A172 (cell line): ENCODE measurements at places on chromosomes 7 and 10.

GRCh38 chr10:92538231-92538958, 35.5 kb downstream of the IDE start:
- DNase-seq = no peak

- DNase-seq = no peak
These were observed 98.3 kb downstream of the FOXL3 start for GRCh38 chr7:388023-388960.

DNA sequence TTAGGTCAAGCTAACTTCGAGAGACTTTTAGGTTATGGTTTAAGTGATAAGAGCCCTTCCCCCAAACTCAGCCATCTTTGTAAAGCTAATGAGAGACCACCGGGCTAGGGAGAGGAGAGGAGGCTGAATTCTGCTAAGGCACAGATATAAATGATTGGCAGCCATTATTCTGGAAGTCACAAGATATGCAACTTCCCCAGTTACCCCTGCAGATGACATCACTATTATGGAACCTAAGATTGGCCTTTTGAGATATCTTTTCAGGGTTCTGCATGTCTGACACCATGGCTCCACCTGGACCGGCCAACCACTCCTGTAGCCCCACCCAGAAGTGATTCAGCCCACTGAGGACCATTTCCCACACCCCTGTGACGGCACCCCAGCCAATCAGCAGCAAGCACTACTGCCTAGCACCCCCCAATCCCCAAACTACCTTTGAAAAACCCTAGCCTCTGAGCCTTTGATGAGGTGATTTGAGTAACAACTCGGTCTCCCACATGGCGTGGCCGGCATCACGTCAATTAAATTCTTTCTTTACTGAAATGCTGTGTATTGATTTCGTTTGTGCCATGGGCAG, 14.4 kb downstream of the VIPR2 start:
- DNase-seq = no peak

- DNase-seq = no peak
These were observed 271.0 kb downstream of the SKAP2 start for GRCh38 chr7:26593393-26593792.

DNA sequence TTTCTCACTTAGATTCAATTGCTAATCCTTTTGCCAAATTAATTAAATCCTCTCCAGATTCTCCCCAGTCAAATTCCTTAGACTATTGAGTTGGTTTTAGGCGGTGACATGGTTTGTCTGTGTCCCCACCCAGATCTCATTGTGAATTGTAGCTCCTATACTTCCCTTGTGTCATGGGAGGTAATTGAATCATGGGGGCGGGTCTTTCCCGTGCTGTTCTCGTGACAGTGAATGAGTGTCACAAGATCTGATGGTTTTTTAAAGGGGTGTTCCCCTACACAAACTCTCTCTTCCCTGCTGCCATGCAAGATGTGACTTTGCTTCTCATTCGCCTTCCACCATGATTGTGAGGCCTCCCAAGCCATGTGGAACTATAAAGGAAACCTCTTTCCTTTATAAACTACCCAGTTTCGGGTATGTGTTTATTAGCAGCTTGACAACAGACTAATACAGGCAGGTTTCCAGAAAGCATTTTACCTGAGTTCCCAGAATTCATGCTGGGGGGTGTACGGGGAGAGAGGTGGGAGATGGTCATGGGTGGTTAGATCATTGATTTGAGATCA, 44.7 kb upstream of the GARS1 start:
- DNase-seq = peak; percentile 56

DNA sequence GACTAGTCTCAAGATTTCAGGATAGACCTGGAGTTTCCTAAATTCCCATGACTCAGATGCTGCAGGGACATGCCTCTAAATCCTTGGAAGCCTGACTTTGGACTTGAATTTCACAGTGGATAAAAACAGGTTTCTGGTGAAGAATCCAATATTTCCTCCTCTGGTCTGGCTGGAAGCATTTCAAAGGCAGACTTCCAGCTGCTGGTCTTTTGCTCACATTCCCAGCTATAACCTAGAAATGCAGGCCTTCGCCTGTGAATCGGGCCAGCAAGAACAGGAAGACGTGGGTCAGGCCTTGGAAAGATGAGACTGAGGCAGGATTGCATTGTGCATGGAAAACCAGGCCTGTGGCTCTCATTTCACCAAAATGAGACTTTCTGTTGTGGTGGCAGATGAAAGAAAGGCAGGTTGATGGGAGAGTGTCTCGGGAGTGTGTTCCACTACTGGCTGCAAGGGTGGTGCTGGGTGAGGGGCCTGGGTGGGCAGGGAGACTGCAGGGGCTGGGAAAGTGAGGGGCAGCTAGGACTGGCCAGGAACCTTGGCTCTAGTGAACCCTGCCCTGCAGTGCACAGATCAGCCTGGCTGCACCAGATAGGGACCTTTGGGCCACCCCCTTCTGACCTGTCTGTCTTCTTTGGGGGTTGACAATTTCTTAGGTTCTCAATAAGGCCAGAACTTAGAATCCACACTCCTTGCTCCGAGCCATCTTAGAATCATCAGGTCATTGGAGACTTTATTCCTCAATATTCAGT, 488.8 kb upstream of the MKI67 start:
- DNase-seq = no peak

- DNase-seq = peak; percentile 88
These were observed 70.9 kb upstream of the CTBP2 start for GRCh38 chr10:125231116-125231812.

DNA sequence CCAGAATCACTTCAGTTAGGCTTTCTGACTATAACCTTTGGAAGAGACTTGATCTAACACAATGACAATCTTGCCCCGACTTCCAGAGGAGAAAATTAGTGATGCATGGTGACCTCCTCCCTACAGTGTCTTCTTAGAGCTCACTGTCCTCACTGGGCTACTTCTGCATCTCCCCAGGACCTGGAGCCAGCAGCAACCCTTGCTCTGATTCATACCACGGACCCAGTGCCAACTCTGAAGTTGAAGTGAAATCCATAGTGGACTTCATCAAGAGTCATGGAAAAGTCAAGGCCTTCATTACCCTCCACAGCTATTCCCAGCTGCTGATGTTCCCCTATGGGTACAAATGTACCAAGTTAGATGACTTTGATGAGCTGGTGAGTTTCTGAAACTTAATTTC, 12.6 kb downstream of the CPA2 start:
- DNase-seq = no peak

DNA sequence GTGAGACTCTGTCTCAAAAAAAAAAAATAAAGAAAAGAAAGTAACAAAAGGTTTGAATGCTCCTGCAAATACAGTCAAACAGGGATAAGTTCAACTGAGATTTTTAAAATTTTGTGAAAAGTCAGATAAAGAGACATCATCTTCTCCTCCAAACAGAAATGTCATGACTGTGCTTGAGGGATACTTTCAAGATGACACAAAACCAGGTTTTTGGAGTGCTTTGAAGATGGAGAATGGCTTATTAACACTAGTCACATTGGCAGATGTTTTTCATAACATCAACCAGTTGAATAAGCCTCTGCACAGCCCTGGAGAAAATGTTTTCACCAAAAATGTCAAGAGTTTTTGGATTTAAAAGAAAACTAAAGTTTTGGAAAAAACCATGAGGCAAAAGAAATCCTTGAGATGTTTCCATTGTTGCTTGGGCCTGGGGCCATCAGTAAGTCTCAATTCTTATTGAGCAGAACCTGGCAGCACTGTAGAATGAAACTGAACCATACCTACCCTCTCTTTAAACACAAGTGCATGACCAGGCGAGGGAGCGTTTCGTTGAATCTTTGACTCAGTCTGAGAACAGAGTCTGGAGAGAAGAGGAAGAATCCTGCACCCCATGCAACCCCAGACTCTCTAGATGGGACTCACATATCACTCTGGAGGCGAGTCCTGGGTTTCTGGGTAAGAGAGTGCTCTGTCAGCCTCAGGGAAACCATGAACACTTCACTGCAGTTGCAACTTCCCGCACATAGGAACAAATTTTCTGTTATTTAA, 37.4 kb upstream of the PRKCQ start:
- no peak for DNase-seq

DNA sequence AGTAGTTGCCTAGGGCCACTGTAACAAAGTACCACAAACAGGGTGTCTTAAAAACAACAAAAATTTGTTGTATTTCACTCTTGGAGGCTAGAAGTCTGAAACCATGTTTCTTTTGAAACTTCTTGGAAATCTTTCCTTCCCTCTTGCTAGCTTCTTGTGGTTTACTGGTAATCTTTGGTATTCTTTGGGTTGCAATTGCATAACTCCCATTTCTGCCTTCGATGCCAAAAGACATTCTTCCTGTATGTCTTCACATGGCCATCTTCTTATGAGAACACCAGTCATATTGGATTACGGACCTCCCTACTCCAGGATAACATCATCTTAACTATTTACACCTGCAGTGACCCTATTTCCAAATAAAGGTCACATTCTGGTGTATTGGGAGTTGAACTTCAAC, 357.4 kb downstream of the PPP1R3A start:
- DNase-seq = no peak

GRCh38 chr10:32957341-32958084, 517 bp downstream of the ITGB1 start:
- no peak for DNase-seq

DNA sequence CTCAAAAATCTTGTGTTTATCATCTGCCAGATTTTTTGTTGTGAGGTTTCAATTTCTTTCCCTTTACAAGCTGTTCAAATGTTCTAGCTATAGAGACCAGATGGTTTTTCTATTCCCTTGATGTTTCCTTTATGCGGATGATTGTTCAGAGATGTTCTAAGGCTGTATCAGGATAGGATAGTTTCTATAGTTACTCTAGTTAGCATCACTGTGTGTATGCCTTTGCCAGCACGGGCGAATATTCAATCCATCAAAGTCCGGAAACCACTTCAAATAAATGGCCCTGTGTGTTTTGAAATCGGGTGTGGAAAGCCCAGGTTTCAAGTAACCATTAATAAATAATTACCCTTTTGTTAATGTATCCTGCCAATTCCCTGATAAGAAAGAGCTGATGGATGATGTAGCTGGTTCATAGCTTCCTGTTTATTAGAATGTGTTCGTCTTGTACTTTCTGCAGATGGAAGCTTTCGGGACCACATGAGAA, 149.8 kb upstream of the PRKCQ start:
- DNase-seq = no peak

GRCh38 chr10:132805599-132805998, 19.7 kb upstream of the NKX6-2 start:
- DNase-seq = no peak

DNA sequence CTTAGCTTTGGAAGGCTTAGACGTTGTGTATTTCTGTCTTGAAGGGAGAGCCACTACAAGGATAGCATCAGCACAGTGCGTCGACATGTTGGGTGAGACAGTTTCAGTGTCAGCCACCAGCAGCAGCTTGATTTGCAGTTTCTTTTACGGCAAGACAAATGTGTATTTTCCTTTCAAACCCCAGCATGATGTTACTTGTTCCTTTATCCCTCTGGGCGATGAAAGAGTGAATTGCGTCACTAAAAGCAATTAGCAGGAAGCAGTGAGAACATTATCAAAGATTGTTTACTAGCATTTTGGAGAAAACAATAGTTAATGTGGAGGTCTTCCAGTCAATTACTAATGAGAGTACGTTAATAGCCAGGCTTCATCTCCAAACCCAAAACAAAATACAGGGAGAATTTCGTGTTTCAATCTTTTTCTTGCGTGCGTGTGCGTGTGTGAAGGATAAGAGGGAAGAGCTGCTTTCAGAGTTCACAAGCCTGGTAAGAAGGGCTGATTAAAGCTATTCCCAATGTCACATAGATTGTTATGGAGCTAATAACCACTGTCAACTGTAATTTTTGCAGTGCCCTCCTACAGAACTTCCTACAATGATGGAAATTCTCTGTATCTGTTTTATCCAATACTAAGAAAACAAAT, 157.1 kb upstream of the AOAH start:
- DNase-seq = no peak

- no peak for DNase-seq
These were observed 71.9 kb upstream of the HABP2 start for GRCh38 chr10:113480851-113481502.

- no peak for DNase-seq
These were observed 50.4 kb downstream of the PYROXD2 start for GRCh38 chr10:98364432-98365102.

DNA sequence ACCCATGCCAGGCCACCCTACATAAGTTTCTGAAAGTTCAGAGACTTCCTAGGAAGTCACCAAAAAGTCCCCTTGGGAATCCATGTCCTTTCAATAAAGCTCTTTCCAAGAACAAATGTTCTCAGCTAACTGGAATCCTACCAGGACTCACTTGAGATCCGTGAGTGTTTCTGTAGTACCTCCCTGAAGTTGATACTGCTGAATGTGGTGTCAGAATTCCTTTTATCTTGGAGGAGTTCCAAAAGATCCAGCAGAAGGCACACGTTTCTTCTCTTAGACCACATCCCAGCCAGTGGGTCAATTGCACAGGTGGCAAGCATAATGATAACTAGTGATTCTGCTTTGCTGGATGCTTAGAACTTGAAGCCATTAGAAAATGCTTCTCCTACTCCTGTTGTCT, 689.7 kb upstream of the IGFBP3 start:
- no peak for DNase-seq

DNA sequence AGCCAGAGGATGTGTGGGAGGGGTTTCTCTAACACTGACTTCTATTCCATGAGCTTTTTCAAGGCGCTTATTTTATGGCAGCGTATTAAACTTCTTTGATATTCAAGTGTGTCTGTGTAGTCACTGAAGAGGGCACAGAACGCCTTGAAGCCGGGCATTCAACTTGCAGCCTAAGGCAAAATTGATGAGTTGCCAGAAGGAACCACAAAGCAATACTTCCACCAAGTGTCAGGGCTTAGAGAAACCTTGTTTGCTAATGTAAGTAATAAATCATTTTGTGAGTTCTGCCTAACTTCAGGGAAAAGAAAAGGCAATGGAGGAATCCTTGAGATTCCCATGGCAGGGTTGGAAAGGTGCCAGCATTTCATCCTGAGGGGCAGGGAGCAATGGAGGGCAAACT, 163.8 kb downstream of the LCOR start:
- DNase-seq = peak; percentile 71

DNA sequence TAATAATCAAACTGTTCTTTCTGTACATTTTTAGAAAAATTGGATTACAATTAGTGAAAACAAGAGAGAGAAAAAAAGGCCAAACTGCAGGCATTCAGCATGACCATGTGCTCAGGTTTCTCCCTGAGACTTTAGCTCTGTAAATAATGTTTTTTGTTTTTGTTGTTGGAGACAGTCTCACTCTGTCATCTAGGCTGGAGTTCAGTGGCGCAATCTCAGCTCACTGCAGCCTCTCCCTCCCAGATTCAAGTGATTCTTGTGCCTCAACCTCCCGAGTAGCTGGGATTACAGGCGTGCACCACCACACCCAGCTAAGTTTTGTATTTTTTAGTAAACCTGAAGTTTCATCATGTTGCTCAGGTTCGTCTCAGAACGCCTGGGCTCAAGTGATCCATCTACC, 23.0 kb downstream of the BZW2 start:
- no peak for DNase-seq

- DNase-seq = no peak
These were observed 92.9 kb upstream of the ADAM12 start for GRCh38 chr10:126481181-126481580.
